Osteocyte (in vitro differentiated cells): ENCODE measurements at places on chromosomes 13 and 19. TPM values are rescaled to one million over a fixed set of nuclear protein-coding genes. Genes with fewer than 3 reads are reported as not detected.

- no peak for DNase-seq
Measured at GRCh38 chr19:52219611-52220010, 29.8 kb downstream of the PPP2R1A start.

- DNase-seq, result no peak
Measured at GRCh38 chr19:3479177-3479833, 1.0 kb downstream of the SMIM24 start.

GRCh38 chr19:42311657-42312056, 1.5 kb upstream of the TMEM145 start:
- DNase-seq, result no peak

- DNase-seq, result no peak
Measured at GRCh38 chr19:45474606-45475521, 7.1 kb downstream of the FOSB start.

DNA sequence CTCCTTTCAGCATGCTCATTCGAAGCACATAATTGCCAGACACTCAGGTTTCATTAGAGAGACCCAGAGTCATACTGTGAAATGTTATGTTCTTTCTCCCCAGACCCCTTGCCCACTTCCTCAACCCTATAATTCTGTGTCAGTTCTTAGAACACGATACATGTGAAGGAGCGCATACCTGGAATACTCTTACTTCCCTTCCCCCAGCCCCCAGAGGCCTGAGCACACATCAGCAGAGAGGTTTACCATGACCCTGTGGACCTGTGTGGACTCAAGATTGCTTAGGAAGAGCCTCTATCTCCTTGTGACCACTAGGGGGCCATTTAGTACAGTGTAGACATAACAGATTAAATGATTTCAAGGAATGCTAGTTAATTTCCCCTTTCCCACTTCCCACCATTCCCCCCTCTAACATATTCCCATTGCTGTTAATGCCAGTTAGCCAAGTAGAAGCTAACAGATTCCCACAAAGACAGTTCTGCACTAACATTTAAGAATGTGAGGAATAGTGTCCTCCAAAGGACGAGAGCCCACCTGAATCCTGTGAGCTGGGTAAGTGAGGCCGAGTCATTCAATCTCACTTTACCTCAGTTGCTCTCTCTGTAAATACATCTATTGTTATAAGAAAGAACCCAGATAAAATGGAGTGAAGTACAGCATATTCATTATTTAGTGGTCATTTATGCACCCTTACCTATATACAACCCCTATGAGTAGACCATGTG, 154.2 kb upstream of the MAB21L1 start:
- no peak for DNase-seq

DNA sequence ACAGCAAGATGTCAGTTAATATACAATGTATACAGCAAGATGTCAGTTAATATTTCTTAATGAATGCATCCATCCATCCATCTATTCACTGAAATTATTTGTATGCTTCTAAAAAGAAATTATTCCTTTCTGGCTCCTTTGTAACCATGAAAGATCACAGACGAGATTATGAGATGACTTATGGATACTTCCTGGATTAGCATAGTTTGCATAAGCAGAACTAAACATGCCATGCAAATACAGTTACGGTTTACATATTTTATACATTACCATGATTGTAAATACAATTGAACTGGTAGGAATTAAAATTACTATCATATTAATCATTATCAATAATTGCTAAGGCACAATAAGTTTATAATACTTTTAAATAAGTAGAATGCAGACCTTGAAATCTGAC, 32.7 kb downstream of the NALCN start:
- DNase-seq, result no peak

- no peak for DNase-seq
Measured at GRCh38 chr19:34232566-34233481, 21.5 kb upstream of the GARRE1 start.

GRCh38 chr13:29924482-29925350, 74.3 kb upstream of the UBL3 start:
- no peak for DNase-seq

- DNase-seq, result no peak
Measured at GRCh38 chr13:99330942-99331341, 23.7 kb upstream of the GPR183 start.

- no peak for DNase-seq
Measured at GRCh38 chr19:39497996-39498797, 550 bp upstream of the DLL3 start.

DNA sequence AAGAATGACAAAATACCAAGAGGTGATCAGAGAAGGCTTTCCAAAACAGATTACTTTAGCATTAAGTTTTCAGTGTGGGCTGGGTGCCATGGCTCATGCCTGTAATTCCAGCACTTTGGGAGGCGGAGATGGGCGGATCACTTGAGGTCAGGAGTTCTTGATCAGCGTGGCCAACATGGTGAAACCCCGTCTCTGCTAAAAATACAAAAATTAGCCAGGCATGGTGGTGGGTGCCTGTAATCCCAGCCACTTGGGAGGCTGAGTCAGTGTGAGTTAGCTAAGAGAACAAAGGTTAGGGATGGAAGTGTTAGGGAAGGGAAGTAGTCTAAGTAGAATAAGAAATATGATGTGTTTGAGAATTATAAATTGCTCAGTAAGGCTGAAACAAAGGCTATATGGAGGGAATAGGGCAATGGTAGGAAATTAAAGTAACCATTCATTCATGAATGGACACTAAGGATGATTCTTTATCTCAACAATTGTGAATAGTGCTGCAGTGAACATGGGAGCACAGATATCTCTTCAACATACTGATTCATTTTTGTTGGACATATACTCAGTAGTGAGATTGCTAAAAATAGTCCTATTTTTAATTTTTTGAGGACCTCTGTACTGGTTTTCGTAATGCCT, 3.9 kb upstream of the RCBTB2 start:
- DNase-seq, result no peak

- DNase-seq, result no peak
Measured at GRCh38 chr13:28636069-28636468, 22.9 kb upstream of the POMP start.

DNA sequence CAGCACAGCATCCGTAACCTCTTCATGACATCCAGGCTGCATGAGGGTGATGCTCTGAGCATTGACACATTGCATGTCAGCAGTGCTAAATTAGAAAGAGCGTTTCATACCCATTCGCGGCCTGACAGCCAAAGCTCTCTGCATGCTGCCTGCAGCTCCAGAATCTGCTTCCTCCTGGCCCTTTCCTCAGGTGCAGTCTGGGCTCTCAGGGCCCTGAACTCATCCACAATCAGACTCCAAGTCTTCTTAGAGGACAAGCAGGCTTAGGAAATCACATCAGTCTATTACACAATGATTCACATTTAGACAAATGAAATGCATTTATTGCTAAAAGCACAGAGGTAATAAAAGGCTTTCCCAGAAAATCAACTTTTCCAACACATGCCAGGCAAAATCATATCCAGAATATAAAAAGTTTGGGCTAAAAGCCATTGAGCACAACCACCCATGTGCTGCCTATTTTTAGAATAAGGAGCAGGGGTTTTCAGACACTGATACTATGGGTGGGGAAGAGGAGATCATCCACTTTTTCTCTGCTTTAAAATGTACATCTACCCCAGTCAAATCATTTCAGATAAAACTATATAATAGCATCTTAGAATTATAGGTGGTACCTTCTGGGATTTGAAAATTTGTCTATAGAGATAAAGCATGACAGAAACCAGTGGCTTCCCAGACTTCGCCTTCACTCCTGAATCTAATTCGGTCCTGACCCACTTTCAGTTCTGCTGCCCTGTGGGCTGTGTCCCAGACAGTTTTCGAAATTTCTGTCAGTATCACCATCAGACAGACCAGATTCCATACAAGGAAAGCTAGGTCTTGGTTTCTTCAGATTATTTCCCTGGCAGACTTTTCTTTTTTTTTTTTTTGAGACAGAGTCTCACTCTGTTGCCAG, 109.3 kb downstream of the COL4A2 start:
- DNase-seq, result no peak

DNA sequence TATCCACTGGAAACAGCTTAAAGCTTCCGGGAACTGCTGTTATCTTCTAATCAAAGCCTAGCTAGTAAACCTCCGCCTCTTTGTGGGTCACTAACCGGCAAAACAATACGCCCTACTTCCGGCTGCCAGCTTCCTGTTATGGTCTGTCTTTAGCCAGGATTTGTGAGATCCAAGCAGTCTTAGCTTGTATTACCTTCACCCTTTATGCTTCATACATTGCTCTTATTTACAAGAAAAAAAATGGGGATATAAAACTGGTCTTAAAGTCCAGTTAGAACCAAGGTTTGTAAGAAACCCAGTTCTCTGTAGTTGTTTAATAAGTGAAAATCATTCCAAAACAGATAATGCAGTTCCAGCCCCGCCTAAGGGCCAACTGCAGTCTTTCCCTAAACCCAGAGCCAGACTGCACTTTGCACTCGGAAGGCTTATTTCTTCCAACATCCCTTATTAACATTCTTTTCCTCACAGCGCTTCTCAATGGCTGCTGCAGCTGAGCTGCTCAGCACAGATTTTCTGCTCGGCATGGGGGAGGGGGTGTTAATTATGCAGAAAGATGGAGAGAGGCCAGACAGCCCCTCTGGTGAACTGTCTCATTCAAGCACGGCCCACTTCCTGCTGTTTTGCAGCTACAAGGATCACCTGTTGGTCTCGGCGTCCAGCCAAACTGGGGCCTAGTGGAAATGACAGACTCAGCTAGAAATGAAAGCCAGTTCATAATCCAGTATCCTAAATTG, 368.4 kb downstream of the KLF12 start:
- peak; percentile 84 for DNase-seq

DNA sequence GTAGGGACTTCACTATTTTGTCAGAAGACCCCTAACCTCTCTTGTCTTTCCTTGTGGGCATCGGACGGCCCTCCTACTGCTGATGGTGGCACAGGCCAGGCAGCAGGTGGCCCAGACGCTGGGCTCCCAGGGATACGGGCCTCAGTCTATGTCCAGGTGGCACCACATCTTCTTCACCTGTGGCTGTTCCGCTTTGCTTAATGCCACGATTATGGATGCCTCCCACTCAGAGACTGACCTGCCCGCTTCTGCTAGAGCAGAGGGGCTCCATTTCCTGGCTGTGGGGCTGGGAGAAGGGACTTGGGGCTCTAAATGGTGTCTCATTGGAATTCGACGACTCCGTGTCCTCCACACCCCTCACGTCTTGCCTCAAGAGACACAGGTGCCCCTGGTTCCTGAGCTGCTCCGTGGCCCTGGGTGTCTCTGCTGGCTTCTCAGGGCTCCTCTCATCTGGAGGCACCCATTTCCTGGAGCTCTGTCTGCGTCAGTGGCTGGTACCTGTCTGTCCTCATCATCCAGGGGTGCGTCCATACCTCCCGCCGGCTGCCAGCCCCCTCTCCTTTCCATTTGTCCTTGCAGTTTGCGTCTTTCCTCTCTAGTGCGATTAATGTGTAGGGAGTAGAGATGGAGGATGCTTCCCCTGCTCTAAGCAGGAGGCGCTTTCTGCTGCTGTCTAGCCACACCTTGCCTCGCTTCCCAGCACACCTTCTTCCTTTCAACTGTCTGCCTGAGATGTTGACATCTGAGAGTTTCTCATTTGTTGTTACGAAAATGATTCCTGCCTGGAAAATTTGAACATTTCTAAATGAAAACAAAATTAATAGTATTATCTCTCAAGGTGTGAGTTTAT, 63.4 kb downstream of the TEX29 start:
- DNase-seq, result peak; percentile 62

- DNase-seq, result no peak
Measured at GRCh38 chr13:41577436-41577835, 120.1 kb downstream of the RGCC start.

DNA sequence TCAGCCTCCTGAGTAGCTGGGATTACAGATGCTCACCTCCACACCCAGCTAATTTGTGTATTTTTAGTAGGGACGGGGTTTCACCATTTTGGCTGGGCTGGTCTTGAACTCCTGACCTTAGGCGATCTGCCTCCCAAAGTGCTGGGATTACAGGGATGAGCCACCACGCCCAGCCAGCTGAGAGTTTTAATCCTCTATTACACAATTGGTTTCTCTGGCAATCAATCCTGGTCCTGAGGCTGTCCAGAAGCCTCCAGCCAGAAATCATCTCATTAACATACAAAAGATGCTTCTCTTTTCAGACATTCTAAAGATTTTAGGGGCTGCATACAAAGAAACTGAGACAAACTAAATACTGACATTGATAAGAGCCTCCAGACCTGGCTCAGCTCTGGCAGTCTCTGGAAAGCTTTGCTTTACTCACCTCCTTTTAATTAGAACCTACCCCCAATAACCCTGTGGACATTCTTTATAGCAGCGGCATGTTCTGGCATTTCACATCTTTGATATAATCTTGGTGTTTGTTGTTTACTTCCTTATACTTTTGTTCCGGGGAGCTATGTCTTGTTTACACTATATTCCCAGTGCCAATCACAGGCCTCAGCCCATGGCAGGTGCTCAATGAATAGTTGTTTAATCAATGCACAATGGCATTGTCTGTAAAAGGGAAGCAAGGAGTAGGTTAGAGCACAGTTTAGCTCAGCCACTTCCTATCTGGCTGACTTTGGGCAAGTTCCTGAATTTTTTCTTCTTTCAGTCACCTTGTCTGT, 4.1 kb upstream of the ZNF724 start:
- DNase-seq, result no peak

- no peak for DNase-seq
Measured at GRCh38 chr13:42873081-42873480, 91.7 kb downstream of the FAM216B start.

DNA sequence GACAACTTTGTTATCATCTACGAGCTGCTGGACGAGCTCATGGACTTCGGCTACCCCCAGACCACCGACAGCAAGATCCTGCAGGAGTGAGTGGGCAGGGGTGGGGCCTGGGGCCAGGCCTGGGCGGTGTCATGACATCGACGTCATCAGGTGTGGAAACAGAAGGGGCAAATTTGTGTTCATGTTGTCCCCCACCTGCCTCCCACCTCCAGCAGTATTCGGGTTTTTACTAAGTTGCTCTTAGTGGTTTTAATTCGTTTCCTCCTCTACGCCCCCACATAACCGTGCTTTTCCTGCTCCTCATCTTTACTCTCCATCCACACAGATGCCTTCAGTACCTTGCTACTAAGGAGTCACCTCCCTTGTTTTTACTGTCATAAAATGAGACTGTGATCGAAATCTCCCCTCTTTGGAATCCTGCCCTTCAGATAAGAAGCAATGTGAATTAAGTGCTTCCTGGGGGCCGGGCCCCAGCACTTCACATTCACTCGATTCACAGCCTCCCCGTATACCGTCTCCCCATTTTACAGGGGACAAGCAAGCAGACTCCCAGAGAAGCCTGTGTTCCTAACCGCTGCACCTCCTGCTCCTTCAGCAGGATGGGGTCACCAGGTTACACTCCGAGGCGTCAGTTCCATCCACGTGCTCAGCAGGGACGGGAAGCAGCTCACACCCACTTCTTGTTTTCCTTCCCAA, 10.5 kb downstream of the AP1M1 start:
- DNase-seq, result no peak

GRCh38 chr13:23621316-23621645, 51.1 kb downstream of the TNFRSF19 start:
- no peak for DNase-seq

GRCh38 chr13:109180905-109181425, 551.6 kb downstream of the MYO16 start:
- no peak for DNase-seq

ZNF723 gene
- not detected in 2 replicates for total RNA-seq

ZNF865 gene
- total RNA-seq, result 16.9 and 19.2 TPM in 2 replicates

CDX2 gene
- not detected in 2 replicates for total RNA-seq

ZNF177 gene
- total RNA-seq, result 5.9 and 6.6 TPM in 2 replicates

MCEMP1 gene
- total RNA-seq, result not detected in 2 replicates

FCER2 gene
- total RNA-seq, result not detected in 2 replicates

LILRA1 gene
- not detected in 2 replicates for total RNA-seq

LGALS7 gene
- total RNA-seq, result not detected in 2 replicates

WIZ gene
- 52.4 and 55.0 TPM in 2 replicates for total RNA-seq

PRR22 gene
- 2.0 and 3.1 TPM in 2 replicates for total RNA-seq

B9D2 gene
- total RNA-seq, result 4.6 and 5.5 TPM in 2 replicates

SWSAP1 gene
- 1.3 and 2.4 TPM in 2 replicates for total RNA-seq

ZNF610 gene
- 3.8 and 6.6 TPM in 2 replicates for total RNA-seq

NANOS3 gene
- 1.1 and 3.5 TPM in 2 replicates for total RNA-seq

SHC2 gene
- total RNA-seq, result 61.2 and 61.7 TPM in 2 replicates

TNNT1 gene
- not detected in 2 replicates for total RNA-seq

CRX gene
- not detected in 2 replicates for total RNA-seq
